ENCODE measurements at places on chromosomes 2 and 18.
A peak's percentile ranks its signal among the peaks of the same experiment; 100 is the strongest.

- DNase-seq: no peak
Measured at GRCh38 chr2:7709907-7710306, 792.7 kb downstream of the RNF144A start.

DNA sequence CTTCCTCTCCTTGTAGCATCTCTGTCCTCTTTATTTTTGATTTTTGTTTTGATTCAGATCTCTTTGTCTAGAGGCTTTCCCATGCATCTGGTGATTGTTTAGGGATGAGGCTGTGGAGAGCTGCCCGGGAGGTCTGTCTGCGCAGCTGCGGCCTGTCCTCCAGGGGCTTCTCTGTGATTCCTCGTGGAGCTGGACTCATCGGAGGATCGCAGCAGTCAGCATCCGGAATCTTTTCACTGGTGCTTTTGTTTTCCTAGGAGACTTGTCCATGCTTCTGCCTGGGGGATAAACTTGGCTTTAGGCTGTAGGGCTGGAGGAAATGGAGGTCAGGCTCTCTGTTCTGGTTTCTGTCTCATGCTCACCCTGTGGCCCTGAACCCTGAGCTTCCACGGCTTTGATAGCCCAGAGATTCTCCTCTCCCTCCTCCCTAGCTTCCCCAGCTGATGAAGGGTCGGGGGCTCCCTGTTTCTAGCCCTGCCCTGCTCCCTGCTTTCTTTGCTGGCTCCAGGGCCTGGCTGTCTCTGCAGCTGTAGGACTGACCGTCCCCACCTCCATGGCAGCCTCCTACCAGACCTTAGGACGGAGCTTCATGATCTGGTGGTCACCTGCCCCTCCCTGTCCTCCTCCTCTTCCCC is 35.5 kb downstream of the ZNF532 start:
- DNase-seq: peak; percentile 54

GRCh38 chr2:204643326-204643725 is 98.1 kb downstream of the PARD3B start:
- DNase-seq: no peak

DNA sequence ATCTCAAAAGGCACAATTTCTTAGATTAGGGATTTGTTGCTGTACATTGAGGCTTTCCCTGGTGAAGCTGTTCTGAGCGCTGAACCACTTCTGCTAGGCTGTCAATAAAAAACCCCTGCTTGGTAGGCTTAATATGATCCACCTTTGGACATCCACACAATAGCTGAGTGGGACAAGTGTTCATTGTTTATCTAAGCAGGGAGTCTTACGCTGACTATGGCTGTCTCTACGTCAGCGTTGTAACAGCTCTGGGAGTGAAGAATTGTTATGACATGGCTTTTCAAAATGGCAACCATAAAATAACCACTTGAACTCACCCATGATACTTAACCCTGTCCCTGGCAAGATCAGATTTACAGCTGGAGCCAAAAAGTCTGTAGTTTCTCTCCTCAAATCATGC is 111.5 kb upstream of the SULT1C3 start:
- no peak for DNase-seq

DNA sequence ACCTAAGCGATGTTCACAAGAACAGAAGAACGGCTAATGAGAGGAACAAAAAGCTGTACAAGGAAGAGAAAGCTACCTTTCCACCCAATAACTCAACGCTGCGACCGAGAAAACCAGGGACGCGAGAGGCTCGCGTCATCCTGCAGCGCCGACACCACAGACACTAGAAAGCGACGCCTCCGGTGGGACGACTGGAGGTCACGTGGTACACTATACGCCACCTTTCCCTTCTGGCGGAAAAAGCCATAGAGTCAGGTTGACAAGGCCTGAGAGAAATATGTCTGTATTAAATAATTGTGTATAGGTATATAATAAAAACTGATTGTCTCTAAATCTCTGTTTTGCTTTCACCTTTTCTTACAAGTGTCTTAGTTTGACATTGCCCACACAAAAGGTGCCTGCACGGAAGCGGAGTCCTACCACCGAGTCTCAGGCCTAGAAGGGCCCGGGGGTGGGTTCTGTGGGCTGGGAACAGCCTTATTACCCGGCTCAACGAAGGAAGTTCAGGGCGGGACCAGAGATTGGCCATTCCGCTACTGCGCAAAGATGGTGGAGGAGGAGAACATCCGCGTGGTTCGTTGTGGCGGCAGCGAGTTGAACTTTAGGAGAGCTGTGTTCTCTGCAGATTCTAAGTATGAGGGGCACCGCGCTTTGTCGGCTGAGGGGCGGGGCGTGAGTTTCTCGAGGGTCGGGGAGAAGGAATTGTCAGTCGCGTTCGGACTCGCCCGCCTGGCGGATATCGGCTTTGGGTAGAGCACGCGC is at the start of gene WDR75:
TSS of gene WDR75 (plus strand) at position 528 of the 762 bp plus-strand sequence. CDS start at position 547, 19 bp downstream.
- DNase-seq: peak; percentile 96

- DNase-seq: no peak
Measured at GRCh38 chr2:1544478-1545069, 131.3 kb downstream of the TPO start.

DNA sequence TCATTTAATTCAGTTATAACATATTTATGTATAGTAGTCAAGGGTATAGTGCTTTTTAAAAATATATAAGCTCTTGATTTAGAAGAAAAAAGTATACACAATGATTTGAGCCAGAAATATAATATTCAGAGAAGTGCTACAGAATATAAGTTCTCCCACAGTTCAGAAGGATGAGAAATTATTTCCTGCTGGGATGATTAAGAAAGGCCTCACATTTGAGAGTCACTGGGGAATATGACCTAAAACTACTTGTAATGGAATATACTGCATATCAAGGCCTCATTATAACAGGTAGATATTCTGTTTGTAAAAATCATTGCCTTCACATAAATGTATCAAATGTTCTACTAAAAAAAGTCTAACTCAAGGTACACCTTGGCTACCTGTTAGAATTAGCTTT is 203.5 kb downstream of the MBD2 start:
- DNase-seq: no peak

GRCh38 chr2:13768274-13768673 is 864.2 kb upstream of the LRATD1 start:
- no peak for DNase-seq

GRCh38 chr18:9520666-9521065 is 45.4 kb downstream of the RALBP1 start:
- no peak for DNase-seq

DNA sequence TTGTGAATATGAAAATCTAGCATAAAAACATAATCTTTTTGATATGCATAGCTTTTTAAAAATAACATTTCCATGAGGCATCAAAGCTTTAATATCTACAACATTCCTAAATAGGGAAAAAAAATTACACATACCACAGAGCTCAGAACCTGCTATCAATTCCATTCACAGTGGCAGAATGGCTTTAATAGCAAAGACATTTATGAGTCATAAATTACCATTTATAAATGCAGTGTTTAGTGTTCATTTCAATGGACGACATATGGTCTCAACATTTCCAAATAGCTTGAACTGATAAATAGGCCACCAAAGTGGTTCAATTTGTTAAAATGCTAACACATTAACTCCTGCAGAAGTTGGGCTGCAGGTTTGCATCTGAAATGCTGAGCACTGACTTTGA is 600.6 kb upstream of the SETBP1 start:
- no peak for DNase-seq

DNA sequence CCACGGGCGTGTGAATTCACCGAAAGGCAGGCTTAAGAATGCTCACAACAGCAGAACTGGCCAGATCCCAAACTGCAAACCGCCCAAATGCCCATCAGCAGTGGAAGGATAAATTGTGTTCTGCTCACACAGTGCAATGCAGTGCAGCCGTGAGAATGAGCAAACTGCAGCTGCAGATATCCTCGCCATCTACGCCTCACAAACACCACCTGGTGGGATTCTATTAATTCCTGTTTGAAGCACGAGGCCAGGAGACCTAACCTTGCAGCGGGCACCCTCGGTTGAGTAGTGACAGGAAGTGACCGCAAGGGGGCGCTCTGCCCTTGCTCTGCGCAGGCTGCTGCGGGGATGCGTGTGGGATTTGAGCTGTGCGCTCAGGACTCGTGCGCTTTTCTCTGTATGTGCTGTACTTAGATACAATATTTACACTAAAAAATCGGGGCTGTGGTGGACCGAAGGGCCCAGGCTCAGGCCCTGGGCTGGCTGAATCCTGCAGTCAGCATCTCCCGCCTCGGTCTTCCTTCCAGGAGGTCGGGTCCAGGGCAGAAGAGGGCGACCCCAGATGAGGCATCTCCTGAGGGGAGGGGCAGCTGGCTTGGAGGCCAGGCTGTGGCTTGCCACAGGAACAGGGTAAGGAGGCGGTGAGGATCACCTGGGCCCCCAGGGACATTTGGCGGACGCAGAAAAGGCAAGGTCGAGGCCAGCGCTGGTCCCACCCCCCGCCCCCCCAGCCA is 19.8 kb upstream of the PDIA6 start:
- DNase-seq: peak; percentile 87

DNA sequence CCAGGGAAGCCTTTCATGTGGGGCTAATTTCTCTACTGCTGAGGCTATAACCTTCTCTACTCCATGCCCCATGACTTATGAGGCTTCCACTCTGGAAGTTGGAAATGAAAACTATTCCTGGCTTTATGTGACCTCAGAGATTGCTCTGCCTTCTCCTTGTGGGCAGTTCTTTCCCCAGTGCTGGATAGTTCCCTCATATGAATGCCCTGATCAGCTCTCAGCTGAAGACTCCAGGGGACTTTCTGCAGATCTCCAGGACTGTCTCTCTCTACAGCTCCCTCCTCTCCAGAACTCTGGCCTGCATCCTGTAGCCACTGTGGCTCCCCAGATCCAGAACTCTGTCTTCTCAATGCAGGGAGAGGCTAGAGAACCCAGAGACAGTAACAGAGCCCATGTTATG is 235.1 kb downstream of the SEPTIN10 start:
- DNase-seq: peak; percentile 9

GRCh38 chr2:200585730-200586643 is at the start of gene AOX1:
Gene AOX1, plus strand, starts transcription at chr2:200586014. Its CDS starts 95 bp downstream, at chr2:200586109.
- peak; percentile 74 for DNase-seq

- no peak for DNase-seq
Measured at GRCh38 chr2:205959521-205959920, 126.5 kb downstream of the INO80D start.

DNA sequence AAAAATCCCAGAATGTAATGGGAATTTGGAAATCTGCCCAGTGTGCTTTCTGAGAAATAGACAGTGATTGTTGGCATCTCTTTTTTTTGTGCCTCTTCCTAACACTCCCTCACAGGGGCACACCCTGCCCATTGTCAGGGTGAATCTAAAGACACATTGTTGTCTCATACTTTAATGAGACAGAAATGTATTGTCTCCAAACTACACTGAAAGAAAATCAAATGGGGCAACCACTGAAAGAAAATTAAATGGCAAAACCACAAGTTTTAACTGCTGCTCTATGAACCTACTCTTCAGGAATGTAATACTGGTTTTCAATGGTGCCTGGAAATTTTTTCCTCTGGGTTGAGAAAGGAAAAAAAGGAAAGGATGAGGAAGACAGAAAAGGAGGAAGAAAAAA is 43.2 kb upstream of the GLS start:
- DNase-seq: no peak

DNA sequence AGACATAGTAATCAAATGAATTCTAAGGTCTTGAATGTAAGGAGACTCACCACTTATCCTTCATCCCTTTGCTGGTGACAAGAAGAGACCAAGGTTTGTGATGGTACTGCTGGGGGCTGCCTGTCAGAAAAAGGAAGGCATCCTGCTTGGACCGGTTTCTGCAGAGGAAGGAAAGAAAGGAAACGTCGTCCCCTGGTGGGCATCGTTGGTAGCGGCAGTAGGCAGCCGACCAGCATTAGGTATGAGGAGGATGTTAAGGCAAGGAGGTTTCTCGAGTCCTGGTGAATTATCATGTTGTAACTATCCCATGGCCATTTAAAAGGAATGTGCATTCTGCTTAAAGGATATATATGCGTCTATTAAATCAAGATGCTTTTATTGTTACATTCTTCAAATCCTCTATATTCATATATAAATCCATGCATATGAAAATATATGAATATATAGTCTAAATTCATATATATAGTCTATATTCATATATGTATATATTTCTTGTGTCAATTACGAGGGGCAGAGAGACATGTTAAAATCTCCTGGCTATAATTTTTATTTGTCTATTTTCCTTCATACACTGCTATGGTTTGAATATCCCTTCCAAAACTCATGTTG is 94.4 kb upstream of the TGFA start:
- DNase-seq: peak; percentile 80

- DNase-seq: no peak
Measured at GRCh38 chr2:73979686-73980085, 5.0 kb upstream of the TET3 start.

GRCh38 chr2:55120634-55121359 is 70.5 kb upstream of the RTN4 start:
- peak; percentile 88 for DNase-seq

- DNase-seq: no peak
Measured at GRCh38 chr2:129713337-129713736, 266.1 kb upstream of the RAB6C start.

- DNase-seq: no peak
Measured at GRCh38 chr18:48773821-48774220, 176.9 kb downstream of the SMAD7 start.

DNA sequence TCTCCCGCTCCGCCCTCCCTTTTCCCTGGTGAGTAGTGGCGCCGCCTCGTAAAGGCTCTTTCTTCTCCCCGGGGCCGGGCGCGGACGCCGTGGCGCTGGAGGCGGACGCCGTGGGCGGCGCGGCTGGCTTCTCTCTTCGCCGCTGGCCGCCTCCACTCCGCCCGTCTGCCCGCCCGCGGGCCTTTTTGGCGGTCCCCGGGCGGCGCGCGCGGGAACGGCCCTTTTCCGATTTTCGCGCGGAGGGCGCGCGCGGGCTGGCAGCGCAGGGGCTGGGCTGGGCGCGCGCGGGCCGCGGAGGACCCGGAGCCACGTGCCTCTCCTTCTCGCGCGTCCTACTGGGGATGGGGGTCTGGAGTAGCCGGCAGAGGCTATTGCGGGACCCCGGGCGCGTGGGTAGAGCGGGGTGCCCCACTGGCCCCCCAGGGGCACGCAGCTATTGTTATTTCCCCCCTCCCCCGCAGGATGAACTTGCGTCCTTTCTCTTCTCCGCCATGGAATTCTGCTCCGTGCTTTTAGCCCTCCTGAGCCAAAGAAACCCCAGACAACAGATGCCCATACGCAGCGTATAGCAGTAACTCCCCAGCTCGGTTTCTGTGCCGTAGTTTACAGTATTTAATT is 472 bp downstream of the SLC20A1 start:
- peak; percentile 49 for DNase-seq

- DNase-seq: peak; percentile 49
Measured at GRCh38 chr2:12155303-12156051, 409.0 kb downstream of the LPIN1 start.

DNA sequence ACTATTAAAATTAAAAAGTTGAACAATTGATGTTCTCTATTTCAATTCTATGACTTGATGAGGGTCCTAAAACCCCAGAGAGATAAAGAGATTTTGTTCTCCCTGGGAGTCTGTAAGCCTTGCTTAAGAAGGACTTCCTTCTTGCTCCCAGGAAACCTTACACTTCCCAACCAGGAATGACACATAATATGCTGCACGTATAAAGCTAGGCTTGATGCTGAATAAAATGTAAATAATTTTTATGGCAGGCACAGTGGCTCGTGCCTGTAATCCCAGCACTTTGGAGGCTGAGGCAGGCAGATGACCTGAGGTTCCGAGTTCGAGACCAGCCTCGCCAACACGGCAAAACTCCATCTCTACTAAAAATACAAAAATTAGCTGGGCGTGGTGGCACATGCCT is 27.8 kb downstream of the SPIRE1 start:
- DNase-seq: no peak

- no peak for DNase-seq
Measured at GRCh38 chr2:175161-175786, 88.6 kb downstream of the SH3YL1 start.

- no peak for DNase-seq
Measured at GRCh38 chr2:170377500-170378207, 199.7 kb downstream of the MYO3B start.

Data from femur (tissue), 1 donor.